Non-pigmented ciliary epithelial cell (primary cell): ENCODE measurements at places on chromosomes 12 and 14.

- DNase-seq = no peak
Measured at GRCh38 chr12:76275511-76276093, 72.6 kb downstream of the BBS10 start.

DNA sequence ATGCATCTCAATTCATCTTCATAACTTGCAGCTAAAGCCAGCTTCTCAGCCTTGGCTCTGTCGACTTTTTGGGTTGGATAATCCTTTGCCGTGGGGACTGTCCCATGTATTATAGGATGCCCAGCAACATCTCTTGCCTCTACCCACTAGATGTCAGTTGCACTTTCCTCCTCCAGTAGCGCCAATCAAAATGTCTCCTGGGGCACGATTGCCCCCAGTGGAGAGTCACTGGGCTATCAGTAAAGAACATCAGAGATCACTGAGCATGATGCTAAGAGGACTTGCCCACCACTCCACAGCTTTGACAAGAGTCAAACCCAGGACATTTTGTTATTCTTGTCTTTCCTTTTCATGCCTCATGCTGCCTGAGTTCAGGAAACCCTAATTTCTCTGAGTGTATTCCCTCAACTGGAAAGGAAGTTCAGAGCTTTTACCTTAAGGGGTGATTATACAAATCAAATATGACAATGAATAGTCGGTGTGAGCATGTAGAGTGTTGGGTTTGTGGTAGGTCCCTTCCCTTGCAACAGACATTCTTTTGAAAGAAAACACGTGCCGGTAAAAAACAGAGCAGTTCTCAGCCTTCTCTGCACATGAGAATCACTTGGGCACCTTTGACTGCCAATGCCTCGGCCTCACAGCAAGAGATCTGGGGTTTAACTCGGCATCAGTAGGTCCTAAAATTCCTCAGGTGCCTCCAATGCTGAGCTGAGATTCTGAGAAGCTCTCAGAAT, 980.6 kb downstream of the VRK1 start:
- no peak for DNase-seq

- no peak for DNase-seq
Measured at GRCh38 chr12:66403746-66404145, 101.5 kb downstream of the HELB start.

DNA sequence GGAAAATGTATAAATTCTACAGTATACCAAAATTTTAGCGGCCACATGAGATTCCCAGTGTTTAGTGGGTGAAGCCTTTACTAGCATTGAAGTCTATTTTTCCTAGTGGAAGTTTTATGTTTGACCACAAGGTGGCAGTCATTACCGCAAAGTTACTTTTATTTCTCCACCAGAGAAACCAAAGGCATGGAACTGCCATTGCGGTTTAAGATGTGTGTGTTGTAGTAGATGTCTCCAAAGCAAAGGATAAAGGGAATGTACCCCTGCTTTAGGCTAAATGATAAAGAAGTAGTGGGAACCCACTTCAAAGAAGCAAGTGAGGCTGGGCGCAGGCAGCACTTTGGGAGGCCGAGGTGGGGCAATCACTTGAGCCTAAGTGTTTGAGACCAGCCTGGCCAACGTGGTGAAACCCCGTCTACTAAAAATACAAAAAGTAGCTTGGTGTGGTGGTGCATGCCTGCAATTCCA, 140.5 kb downstream of the PRKCH start:
- no peak for DNase-seq

DNA sequence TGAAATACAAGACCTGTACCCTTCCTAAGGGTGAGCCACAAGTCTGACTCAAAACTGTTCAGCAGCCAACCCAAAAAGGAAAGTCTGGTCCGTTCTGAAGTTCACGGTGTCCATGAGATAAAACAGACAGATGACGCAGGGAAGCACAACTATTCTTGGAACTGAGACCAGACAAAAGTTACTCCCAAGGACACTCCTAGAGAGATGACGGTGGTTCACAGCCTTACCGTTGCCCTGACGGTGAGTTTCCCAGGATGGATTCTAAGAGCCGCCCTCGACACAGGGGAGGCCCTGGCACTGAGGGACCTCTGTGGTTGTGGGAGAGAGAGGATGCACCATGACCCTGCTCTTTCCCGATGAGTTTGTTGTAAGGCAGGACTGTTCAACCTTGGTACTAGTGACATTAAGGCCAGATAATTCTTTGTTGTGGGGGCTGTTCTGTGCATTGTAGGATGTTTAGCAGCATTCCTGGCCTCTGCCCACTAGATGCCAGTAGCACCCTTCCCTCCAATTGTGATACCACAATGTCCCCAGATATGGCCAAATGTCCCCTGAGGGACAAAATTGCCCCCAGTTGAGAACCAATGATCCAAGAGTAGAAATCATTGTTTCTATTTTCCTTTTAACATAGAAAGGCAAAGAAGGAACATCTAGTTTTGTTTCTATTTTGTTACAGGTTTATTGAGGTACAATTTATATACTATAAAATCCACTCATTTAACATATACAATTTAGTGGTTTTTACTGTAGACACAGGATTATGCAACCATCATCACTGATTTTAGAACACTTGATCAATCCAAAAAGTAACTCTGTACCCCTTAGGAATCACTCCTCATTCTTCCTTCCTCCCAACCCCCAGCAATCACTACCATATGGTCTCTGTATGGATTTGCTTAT, 23.0 kb downstream of the OR10P1 start:
- no peak for DNase-seq

DNA sequence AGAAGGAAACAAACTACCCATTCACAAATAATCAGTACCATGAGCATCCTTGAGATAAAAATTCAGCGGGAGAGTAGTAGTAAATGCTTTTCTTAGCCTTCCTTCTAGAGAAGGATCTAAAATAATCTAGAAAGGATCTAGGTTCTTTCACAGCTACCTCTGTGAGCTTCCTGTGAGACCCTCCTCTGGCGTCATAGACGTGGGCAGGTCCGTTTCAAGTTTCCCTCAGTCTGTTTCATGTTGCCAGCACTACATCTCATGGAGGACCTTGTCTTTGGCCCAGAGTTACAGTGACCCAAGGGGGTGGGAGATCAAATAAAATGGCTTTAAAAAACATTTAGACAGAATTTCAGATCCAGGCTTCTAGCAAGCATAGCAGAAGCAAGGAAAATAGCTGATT, 13.6 kb downstream of the DAAM1 start:
- no peak for DNase-seq

- no peak for DNase-seq
Measured at GRCh38 chr14:54815016-54815415, 87.6 kb downstream of the GCH1 start.

DNA sequence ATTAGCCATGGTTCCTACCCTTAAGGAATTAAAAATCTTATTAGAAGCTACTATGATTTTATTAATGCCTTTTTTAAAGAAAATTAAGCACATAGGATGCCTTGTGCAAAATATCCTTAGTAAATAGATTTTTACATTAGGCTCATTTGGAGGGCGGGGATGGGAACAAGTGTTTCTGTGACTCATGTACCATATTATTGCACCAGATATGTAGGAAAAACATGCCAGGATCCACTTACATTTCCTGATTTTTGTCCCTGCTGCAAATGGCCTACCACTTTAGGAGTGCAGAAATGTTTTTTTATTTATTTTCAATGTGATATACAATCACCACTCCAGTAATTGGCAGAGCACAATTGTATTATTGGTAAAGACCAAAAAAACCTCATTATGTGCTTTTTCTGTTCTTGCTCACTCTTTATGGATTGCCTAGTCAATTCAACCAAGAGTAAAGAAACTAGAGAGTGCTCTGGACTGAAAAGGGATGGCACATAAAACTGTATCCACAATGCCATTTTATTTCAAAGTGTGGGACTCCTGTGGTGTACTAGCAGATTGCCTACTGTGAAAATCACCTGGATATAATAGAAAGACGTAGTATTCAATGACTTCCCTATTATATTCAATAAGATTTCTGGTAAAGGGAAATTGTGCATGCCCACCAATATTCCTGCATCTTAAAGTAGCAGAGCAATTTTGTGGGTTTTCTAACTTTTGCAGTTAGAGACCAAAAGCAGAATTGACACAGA, 86.9 kb downstream of the ANO6 start:
- DNase-seq = no peak

GRCh38 chr12:57549909-57550640, at the start of gene KIF5A:
Gene KIF5A (plus strand): TSS chr12:57550044. CDS start chr12:57550272, 228 bp downstream.
- DNase-seq = no peak

DNA sequence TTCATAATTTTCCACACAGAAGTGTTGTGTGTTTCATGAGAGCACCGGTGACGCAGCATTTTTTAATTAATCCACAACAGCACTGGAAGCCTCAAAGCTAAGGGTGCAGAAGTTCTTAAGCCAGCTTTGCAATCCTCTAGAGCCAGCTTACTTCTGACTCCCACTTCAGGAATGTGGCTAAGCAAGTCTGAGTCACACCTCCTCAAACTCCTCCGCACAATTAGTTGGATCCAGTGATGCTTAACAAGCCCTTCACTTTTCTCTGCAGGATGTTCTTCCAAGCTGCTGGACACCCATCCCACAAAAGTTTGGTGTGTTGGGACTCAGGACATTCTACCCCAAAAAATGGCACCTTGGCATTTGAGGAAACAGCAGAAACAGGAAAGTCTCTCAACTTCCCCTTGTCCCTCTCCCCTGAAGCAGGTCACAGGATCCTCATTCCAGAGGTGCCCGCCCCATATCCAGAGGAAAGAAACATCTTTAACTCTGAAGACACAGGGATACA, 210.0 kb downstream of the PPM1H start:
- peak; percentile 98 for DNase-seq
